ENCODE measurements at places on chromosomes 7 and 10.

- DNase-seq: no peak
These were observed 16.5 kb upstream of the CLDN3 start for GRCh38 chr7:73786588-73786987.

DNA sequence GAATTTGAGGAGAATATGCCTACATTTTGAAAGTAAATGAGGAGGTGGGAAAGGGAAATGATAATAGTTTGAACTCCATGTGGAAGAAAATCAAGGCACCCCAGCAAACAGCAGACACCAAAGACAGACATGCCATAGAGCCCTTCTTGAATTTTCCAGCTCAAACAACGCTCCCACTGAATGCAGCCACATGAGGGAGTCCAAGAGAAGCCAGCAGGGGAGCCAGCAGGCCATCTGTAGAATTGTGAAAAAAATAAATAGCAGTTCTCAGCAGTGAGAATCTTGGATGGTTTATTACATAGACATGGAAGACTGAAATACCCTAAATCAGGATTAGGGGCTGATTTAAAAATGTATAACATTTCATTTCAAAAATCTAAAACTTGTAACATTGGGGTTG lies 1567.3 kb upstream of the LRRTM3 start:
- no peak for DNase-seq

- no peak for DNase-seq
These were observed 52.3 kb upstream of the SLC35B4 start for GRCh38 chr7:134368851-134369544.

GRCh38 chr7:140645166-140645900 lies 4.7 kb upstream of the DENND2A start:
- peak; percentile 17 for DNase-seq

- DNase-seq: no peak
These were observed 5.6 kb downstream of the TBL2 start for GRCh38 chr7:73572767-73573186.

- DNase-seq: peak; percentile 79
These were observed 7.5 kb downstream of the AGK start for GRCh38 chr7:141558544-141559183.
